ENCODE measurements at places on chromosomes 11 and 22. TPM values are rescaled to one million over a fixed set of nuclear protein-coding genes. Genes with fewer than 3 reads are reported as not detected.
A peak's percentile ranks its signal among the peaks of the same experiment; 100 is the strongest.

SEC14L6 gene
- total RNA-seq: 17.2 TPM

HIC2 gene
- total RNA-seq: 5.1 TPM

- H3K4me3 ChIP-seq: no peak overlapping the region
- no peak overlapping the region for H3K27ac ChIP-seq
- no peaks in the 10 kb centered on the region for H3K27me3 ChIP-seq
- no peaks in the 10 kb centered on the region for H3K36me3 ChIP-seq
- no peak for DNase-seq
These were observed 12.9 kb downstream of the CHEK1 start for GRCh38 chr11:125637840-125638239.

DNA sequence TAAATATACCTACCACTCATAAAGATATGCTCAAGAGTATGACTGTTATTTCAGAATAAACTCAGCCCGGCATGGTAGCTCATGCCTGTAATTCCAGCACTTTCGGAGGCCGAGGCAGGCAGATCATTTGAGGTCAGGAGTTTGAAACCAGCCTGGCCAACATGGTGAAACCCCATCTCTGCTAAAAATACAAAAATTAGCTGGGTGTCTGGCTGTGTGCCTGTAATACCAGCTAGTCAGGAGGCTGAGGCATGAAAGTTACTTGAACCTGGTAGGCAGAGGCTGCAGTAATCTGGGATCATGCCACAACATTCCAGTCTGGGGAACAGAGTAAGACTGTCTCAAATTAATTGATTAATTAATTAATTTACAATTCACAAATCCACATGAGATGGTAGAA lies 208.2 kb upstream of the PDGFD start:
- no peak overlapping the region for H3K4me3 ChIP-seq
- no peaks in the 10 kb centered on the region for H3K27me3 ChIP-seq
- H3K36me3 ChIP-seq: no peaks in the 10 kb centered on the region

DNA sequence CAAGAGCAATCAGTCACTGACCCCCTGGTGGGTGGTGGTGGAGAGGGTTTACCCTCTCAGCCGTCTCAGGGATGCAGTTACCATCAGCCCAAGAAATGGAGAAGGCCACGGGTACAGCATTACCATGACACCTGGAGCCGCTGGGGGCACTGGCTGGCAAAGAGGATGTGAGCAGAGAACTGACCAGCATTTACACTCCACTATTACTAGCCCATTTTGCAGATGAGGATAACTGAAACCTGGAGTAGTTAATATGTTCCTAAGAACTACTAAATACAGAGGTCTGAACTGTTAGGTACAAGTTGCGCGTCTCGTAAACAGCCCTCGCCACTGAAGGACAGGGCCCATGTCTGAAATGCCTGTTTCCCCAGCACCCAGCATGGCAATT lies 79.0 kb downstream of the TIMP3 start:
- peaks cover 11% of the 10 kb centered on the region for H3K4me1 ChIP-seq
- no peaks in the 10 kb centered on the region for H3K36me3 ChIP-seq
- no peaks in the 10 kb centered on the region for H3K27me3 ChIP-seq

- no peak for DNase-seq
- H3K36me3 ChIP-seq: no peaks in the 10 kb centered on the region
- H3K27ac ChIP-seq: no peak overlapping the region
These were observed 41.0 kb downstream of the TMPRSS5 start for GRCh38 chr11:113664981-113665710.

DNA sequence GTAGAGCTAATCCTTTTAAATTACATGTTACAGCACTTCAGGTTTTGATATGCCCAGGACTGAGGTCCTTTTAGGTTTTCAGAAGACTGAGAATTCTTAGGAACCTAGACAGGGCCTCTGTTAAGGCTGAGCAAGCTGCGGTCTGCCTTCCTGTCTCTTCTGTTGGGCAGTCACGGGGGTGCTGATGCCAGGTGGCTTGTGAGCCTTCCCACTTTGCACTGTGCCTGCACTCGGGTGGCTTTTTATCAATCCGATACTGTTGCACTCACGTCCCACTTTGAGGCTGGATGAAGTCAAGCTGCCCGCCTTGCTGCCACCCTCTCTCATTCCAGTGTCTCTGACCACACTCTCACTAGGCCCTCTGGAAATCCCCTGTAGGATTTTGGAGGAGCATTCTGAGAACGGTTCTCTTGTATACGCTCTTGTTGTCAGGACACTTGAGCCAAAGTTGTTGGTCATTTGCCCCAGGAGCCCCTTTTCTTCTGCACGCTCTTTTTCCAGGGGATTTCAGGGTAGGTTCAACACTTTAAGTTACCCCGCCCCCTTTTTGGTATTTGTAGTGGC lies 141.8 kb downstream of the TEAD1 start:
- no peak for DNase-seq
- no peak overlapping the region for H3K4me3 ChIP-seq
- H3K36me3 ChIP-seq: no peaks in the 10 kb centered on the region
- peaks cover 36% of the 10 kb centered on the region for H3K4me1 ChIP-seq
- peak overlapping the region; percentile 27 for H3K27ac ChIP-seq

DNA sequence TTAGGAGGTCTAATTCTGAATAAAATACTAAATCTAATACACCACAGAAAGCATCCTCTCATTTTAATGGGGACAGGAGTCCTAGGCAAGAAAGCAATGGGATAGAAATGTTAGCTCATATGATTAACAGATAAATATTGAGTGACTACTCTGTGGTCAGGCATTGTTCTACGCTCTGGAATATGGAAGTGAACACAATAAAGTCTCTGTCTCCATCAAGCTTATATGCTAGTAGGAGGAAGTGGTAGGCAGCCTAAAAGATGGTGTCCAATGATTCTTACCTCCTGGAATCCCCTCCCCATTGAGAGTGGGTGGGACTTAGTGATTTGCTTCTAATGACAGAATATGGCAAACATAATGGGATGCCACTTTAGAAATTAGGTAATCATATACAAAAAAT lies 160.3 kb upstream of the PDGFD start:
- no peaks in the 10 kb centered on the region for H3K27me3 ChIP-seq
- H3K4me1 ChIP-seq: no peaks in the 10 kb centered on the region
- H3K4me3 ChIP-seq: no peak overlapping the region
- H3K27ac ChIP-seq: no peak overlapping the region

GRCh38 chr11:45806072-45806933 lies 1.4 kb downstream of the SLC35C1 start:
- no peak for DNase-seq
- H3K4me1 ChIP-seq: peaks cover 40% of the 10 kb centered on the region
- H3K36me3 ChIP-seq: peaks cover 18% of the 10 kb centered on the region
- peak overlapping the region; percentile 91 for H3K27ac ChIP-seq
- no peaks in the 10 kb centered on the region for H3K27me3 ChIP-seq
- peak overlapping the region; percentile 78 for H3K4me3 ChIP-seq

Measured in upper lobe of right lung (tissue), 1 donor.